Testis (tissue), 5 donors: ENCODE measurements at places on chromosomes 1 and 21. TPM values are rescaled to one million over a fixed set of nuclear protein-coding genes. Genes with fewer than 3 reads are reported as not detected.

TMEM269 gene
- polyA plus RNA-seq, result 3.5 TPM

HSD3B1 gene
- polyA plus RNA-seq, result not detected

- peak overlapping the region; percentile 91 for H3K4me3 ChIP-seq
- DNase-seq, result peak; percentile 41
- no peaks in the 10 kb centered on the region for H3K36me3 ChIP-seq
- H3K27me3 ChIP-seq, result no peaks in the 10 kb centered on the region
- peak overlapping the region; percentile 100 for H3K27ac ChIP-seq
These were observed 730 bp downstream of the CDC42 start for GRCh38 chr1:22053017-22053860.

DNA sequence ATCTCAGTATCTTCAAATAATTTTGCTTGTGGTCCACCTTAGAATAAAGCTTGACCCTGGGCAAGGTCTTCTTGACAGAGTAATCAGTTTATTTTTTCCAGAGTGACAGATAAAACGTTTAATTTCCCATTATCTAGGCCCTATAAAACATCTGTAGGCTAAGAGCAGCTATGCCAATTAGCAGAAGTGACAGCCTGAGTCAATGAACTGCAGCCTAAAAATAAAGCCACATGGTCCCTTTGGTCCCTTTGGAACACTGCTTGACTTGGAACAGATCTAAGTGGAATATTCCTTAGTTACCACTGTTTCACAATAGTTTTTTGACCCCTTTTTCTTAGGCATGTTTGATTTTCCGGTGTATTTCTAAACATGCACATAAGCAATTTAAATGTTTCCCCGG lies 6.3 kb upstream of the RGS13 start:
- no peaks in the 10 kb centered on the region for H3K27me3 ChIP-seq
- H3K4me1 ChIP-seq, result peaks cover 8% of the 10 kb centered on the region
- H3K27ac ChIP-seq, result no peak overlapping the region
- H3K36me3 ChIP-seq, result no peaks in the 10 kb centered on the region

DNA sequence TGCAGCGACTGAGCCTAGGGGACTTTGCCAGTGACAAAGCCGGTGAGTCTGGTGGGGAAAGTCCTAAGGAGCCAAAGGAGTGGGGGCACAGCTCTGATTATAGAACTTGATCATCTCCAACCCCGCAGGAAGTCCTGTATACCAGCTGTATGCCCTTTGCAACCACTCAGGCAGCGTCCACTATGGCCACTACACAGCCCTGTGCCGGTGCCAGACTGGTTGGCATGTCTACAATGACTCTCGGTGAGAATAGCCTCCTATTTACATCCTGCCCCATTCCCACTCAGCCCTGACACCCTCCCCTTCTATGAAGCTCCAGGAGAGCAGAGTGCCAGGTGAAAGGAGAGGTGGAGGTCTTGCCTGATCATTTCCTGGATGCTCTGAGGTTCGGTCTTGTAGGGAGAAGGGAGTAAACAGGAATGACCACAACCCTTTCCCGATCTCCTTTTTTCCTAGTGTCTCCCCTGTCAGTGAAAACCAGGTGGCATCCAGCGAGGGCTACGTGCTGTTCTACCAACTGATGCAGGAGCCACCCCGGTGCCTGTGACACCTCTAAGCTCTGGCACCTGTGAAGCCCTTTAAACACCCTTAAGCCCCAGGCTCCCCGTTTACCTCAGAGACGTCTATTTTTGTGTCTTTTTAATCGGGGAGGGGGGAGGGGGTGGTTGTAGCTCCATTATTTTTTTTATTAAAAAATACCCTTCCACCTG lies 1.2 kb upstream of the PPOX start:
- no peaks in the 10 kb centered on the region for H3K27me3 ChIP-seq
- peak overlapping the region; percentile 74 for H3K4me3 ChIP-seq
- H3K27ac ChIP-seq, result peak overlapping the region; percentile 86
- H3K4me1 ChIP-seq, result peaks cover 19% of the 10 kb centered on the region
- DNase-seq, result no peak

DNA sequence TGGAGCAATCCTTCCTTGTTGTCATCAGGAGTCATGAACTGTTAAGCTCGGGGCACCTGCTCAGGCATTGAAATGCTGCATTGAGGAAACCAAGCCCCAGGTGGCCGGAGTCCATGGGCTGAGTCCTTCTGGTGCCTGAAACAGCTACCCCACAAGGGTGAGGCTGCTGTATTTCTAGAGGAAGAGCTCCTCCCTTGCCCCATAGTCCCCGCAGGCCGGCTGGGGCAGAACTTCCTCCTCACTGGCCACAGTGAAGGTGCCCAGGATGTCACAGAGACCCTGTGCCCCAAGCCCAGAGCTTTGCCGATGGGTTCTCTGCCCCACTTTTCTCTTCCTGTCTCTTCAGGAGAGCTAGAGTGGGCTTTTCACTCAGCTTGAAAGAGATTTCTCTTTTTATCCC lies 80.8 kb upstream of the GCLM start:
- no peaks in the 10 kb centered on the region for H3K27me3 ChIP-seq
- H3K4me1 ChIP-seq, result no peaks in the 10 kb centered on the region
- H3K4me3 ChIP-seq, result no peak overlapping the region
- no peaks in the 10 kb centered on the region for H3K36me3 ChIP-seq
- no peak overlapping the region for H3K27ac ChIP-seq

GRCh38 chr1:10863886-10864285 lies 67.4 kb upstream of the CASZ1 start:
- H3K4me1 ChIP-seq, result peaks cover 11% of the 10 kb centered on the region
- no peak overlapping the region for H3K4me3 ChIP-seq
- no peaks in the 10 kb centered on the region for H3K36me3 ChIP-seq
- no peak for DNase-seq
- no peaks in the 10 kb centered on the region for H3K27me3 ChIP-seq

DNA sequence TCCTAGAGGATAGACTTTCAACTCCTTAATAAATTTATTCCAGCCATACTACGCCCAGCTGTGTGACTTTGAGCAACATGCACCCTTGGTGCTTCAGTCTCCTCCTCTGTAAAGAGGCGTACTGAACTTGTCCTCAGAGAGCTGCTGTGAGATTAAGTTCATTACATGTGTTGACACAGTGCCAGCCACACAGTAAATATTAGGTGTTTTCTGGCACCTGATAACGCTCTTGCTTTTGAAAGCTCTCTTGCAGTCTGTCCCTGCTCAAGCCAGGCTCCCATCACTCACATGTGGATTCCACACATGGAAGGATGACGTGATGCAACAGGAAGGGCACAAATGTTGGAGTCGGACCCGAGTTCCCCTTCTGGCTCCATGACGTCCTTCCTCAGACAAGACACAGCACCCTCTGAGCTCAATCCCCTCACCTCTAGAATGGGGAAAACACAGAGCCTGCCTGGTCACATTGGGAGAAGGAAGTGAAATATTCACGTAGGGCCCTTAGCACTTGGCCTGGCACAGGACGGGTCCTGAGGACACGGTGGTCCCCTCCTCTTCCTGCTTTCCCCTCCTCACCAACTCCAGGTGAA lies 7.7 kb downstream of the IFNLR1 start:
- no peak overlapping the region for H3K27ac ChIP-seq
- no peaks in the 10 kb centered on the region for H3K27me3 ChIP-seq
- no peaks in the 10 kb centered on the region for H3K4me1 ChIP-seq
- no peak for DNase-seq
- no peaks in the 10 kb centered on the region for H3K36me3 ChIP-seq
- H3K4me3 ChIP-seq, result no peak overlapping the region

GRCh38 chr1:98147280-98147679 lies 226.4 kb upstream of the DPYD start:
- H3K4me1 ChIP-seq, result no peaks in the 10 kb centered on the region
- H3K27me3 ChIP-seq, result no peaks in the 10 kb centered on the region
- no peaks in the 10 kb centered on the region for H3K36me3 ChIP-seq
- no peak overlapping the region for H3K27ac ChIP-seq
- no peak for DNase-seq

GRCh38 chr1:5563861-5564577 lies 428.2 kb downstream of the NPHP4 start:
- H3K27me3 ChIP-seq, result no peaks in the 10 kb centered on the region
- no peak overlapping the region for H3K4me3 ChIP-seq
- H3K36me3 ChIP-seq, result no peaks in the 10 kb centered on the region

- no peaks in the 10 kb centered on the region for H3K27me3 ChIP-seq
- H3K36me3 ChIP-seq, result no peaks in the 10 kb centered on the region
- DNase-seq, result no peak
- H3K4me3 ChIP-seq, result no peak overlapping the region
- peaks cover 35% of the 10 kb centered on the region for H3K4me1 ChIP-seq
- H3K27ac ChIP-seq, result no peak overlapping the region
These were observed 65.4 kb downstream of the MACF1 start for GRCh38 chr1:39269791-39270342.

GRCh38 chr1:4761324-4761723 lies 106.9 kb downstream of the AJAP1 start:
- no peaks in the 10 kb centered on the region for H3K36me3 ChIP-seq
- H3K27ac ChIP-seq, result no peak overlapping the region
- no peak for DNase-seq
- no peaks in the 10 kb centered on the region for H3K27me3 ChIP-seq
- no peak overlapping the region for H3K4me3 ChIP-seq

- no peak overlapping the region for H3K27ac ChIP-seq
- no peaks in the 10 kb centered on the region for H3K36me3 ChIP-seq
- peak; percentile 34 for DNase-seq
- H3K4me1 ChIP-seq, result no peaks in the 10 kb centered on the region
- no peaks in the 10 kb centered on the region for H3K27me3 ChIP-seq
These were observed 56.2 kb upstream of the EDEM3 start for GRCh38 chr1:184810735-184811343.

DNA sequence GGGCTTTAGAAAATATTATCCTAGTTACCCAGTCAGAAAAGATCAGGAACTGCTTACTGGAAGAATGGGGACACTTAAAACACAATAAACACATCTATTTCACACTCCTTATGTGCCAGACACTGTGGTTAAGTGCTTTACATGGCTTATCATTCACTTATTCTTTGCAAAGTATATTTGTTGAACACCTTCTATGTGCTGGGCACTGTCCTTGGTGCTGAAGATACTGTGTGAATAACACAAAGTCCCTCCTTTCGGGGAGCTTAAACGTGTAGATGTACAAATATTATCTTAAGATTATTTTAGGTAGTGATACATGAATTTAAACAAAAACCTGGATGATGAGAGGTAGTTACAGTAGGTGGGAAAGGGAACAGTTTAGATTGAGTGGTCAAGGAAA lies 169.3 kb downstream of the ST6GALNAC5 start:
- no peaks in the 10 kb centered on the region for H3K36me3 ChIP-seq
- H3K27me3 ChIP-seq, result no peaks in the 10 kb centered on the region
- H3K27ac ChIP-seq, result no peak overlapping the region
- no peaks in the 10 kb centered on the region for H3K4me1 ChIP-seq

DNA sequence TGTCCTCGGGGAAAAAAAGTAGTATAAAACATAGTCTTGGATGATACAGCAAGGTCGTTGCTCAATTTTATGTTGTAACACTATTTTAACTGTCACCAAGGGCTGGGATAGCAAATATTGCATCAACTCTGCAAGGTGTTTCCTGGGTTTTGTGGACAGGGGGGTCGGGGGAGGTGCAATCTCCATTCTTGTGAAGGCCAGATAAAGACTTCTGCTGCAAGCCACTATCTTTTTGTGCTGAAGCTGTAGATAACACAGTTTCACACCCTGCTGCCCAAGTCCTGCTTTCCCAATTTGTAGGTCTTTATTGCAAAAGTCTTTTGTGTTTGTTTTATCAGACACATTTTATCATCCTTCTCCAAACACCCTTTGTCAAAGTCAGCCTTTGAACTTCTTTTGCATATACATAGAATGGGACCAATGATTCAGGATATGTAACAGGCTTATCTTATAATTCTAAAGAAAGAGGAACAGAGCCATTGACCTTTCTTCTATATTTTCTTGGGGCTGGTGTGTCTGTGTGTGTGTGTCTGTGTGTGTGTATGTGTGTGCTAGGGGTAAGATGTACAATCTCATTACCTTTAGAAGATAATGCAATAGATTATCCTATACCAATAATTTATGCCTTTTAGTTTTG lies 140.6 kb downstream of the RUNX1 start:
- no peaks in the 10 kb centered on the region for H3K36me3 ChIP-seq
- H3K27me3 ChIP-seq, result no peaks in the 10 kb centered on the region
- no peak overlapping the region for H3K4me3 ChIP-seq
- peaks cover 16% of the 10 kb centered on the region for H3K4me1 ChIP-seq

DNA sequence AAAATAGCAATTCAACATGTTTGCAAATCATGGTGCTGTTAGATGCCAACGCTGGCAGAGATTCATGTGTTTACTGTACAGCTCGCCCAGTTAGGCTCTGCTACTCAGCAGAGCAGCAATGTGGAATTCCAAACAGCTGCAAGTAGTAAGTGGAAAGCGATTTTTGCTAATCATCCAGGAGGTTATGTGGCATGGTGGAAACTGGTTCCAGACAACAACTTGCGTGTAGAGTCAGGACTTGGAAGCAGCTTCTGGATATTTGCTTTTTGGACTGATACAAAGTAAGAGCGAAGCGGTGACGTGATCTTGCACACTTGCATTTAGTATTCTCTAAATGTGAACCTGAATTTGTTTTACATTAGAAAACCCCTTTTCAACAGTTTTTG lies 27.1 kb upstream of the HHAT start:
- DNase-seq, result no peak
- H3K27ac ChIP-seq, result no peak overlapping the region
- no peaks in the 10 kb centered on the region for H3K36me3 ChIP-seq
- H3K4me1 ChIP-seq, result no peaks in the 10 kb centered on the region
- H3K27me3 ChIP-seq, result no peaks in the 10 kb centered on the region
- no peak overlapping the region for H3K4me3 ChIP-seq

GRCh38 chr1:116334868-116335635 lies 38.0 kb upstream of the ATP1A1 start:
- H3K27me3 ChIP-seq, result no peaks in the 10 kb centered on the region
- no peak overlapping the region for H3K27ac ChIP-seq
- no peaks in the 10 kb centered on the region for H3K4me1 ChIP-seq
- H3K4me3 ChIP-seq, result no peak overlapping the region
- DNase-seq, result no peak

DNA sequence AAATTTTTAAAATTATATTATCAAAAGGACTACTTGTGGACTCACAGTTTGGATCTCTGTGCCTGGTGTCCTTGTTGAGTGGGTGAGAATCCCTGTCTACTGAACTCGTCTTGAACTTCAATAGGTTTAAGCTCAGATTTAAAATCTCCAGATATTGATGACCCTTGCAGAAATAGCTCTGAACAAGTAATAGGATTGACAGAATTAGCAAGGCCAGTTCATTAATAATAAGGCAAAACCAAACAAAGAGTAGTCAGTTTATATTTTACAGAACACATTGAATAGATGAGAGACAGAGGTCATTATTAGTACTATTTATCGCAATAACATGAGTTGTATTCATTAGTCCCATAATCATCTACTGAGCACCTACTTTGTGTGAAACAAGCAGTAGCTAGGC lies at the start of gene PDC:
Gene PDC (minus strand): TSS at position 101 of the 400 bp plus-strand sequence. CDS start 11,655 bp downstream, outside the sequence.
- no peaks in the 10 kb centered on the region for H3K4me1 ChIP-seq
- H3K4me3 ChIP-seq, result no peak within 1 kb of the TSS
- no peaks in the 10 kb centered on the region for H3K27me3 ChIP-seq
- no peak for DNase-seq

GRCh38 chr1:209168204-209168603 lies 415.3 kb upstream of the CAMK1G start:
- no peaks in the 10 kb centered on the region for H3K36me3 ChIP-seq
- H3K27ac ChIP-seq, result no peak overlapping the region
- H3K4me1 ChIP-seq, result no peaks in the 10 kb centered on the region
- no peak overlapping the region for H3K4me3 ChIP-seq
- H3K27me3 ChIP-seq, result no peaks in the 10 kb centered on the region
- no peak for DNase-seq

GRCh38 chr1:170498876-170499275 lies 33.1 kb upstream of the GORAB start:
- H3K27me3 ChIP-seq, result no peaks in the 10 kb centered on the region
- H3K27ac ChIP-seq, result no peak overlapping the region
- H3K4me1 ChIP-seq, result no peaks in the 10 kb centered on the region
- no peak overlapping the region for H3K4me3 ChIP-seq
- no peaks in the 10 kb centered on the region for H3K36me3 ChIP-seq

PPT1 gene
- polyA plus RNA-seq, result 112 TPM
